Naive thymus-derived CD4-positive, alpha-beta T cell (primary cell): ENCODE measurements at places on chromosomes 3 and 15. TPM values are rescaled to one million over a fixed set of nuclear protein-coding genes. Genes with fewer than 3 reads are reported as not detected.
A peak's percentile ranks its signal among the peaks of the same experiment; 100 is the strongest.

- no peak for DNase-seq
Measured at GRCh38 chr3:191065181-191065805, 133.7 kb upstream of the OSTN start.

DNA sequence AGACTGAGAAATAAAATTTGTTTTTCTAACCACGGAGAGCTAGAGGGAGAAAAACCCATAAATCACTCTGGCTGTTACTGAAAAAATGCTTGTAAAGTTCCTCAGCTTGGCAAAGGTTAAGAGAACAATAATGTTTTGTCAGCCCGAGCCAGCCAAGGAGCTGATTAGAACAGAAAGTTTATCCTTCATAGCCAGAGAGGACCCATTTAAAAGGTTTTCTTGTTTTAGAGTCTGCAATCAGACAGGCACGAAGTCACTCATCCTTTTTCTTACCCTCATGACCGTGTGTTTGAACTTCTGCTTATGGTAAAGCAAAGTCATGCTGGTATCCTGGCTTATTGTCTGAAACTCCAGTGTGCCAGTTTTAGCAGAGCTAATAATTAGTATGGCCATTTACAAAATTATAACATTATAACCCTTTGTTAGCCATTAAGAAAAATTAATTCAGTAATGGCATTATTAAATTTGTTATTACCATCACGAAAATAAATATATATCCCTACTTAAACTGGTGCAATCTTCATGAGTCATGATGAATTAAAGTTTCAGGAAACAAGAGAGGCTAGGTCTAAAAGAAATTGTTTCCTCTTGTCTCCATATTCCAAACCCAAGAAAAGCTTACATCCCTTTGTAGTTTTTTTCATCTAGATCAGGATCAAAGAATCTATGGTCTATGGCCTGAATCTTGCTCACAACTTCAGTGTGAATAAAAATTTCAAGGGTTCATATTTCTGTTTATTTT is 13.5 kb upstream of the STXBP5L start:
- DNase-seq = no peak

GRCh38 chr3:25156626-25157025 is 271.4 kb upstream of the RARB start:
- no peak for DNase-seq

- no peak for DNase-seq
Measured at GRCh38 chr3:78140866-78141265, 1101.0 kb downstream of the ROBO2 start.

DNA sequence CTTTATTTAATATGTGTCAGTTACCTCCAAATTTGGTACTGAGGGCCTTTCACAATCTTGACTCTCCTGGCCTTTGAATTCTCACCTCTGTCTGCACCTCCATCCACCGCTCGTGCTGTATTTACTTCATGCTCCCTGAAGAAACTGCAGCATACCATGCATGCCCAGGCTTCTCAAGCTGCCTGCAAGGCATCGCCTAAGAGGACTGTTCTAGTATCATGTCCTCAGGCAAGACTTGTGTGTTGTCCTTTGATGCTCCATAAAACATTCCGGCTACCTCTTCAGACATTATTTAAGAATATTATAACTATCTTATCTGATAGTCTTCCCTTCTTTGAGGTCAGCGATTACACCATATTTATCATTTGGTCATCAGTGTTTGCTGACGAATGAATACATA is 682.5 kb downstream of the NR2F2 start:
- DNase-seq = no peak

GRCh38 chr15:35618260-35619188 is 72.6 kb upstream of the DPH6 start:
- DNase-seq = no peak

GRCh38 chr3:57157545-57157944 is 7.6 kb downstream of the IL17RD start:
- DNase-seq = no peak

DNA sequence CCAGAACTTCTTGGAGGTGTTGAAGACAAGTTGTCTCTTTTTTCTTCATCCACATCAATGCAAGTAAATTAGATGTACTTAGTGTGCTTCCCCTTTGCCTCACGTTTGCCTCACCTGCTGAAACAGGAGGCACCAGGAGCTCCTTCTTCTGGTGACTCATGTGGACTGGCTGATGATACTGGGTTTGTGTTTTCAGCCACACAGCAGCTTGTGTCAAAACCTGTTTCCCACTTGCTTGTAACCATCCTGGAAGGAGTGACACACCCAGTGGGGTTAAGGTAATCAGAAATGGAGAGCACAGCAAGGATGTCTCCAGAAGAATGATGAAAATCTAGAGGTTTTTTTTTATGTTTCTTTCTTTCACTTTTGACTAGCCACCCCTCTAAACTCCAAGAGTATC is 143.3 kb upstream of the RBMS3 start:
- no peak for DNase-seq

GRCh38 chr3:71376911-71377310 is 206.6 kb downstream of the FOXP1 start:
- no peak for DNase-seq

DNA sequence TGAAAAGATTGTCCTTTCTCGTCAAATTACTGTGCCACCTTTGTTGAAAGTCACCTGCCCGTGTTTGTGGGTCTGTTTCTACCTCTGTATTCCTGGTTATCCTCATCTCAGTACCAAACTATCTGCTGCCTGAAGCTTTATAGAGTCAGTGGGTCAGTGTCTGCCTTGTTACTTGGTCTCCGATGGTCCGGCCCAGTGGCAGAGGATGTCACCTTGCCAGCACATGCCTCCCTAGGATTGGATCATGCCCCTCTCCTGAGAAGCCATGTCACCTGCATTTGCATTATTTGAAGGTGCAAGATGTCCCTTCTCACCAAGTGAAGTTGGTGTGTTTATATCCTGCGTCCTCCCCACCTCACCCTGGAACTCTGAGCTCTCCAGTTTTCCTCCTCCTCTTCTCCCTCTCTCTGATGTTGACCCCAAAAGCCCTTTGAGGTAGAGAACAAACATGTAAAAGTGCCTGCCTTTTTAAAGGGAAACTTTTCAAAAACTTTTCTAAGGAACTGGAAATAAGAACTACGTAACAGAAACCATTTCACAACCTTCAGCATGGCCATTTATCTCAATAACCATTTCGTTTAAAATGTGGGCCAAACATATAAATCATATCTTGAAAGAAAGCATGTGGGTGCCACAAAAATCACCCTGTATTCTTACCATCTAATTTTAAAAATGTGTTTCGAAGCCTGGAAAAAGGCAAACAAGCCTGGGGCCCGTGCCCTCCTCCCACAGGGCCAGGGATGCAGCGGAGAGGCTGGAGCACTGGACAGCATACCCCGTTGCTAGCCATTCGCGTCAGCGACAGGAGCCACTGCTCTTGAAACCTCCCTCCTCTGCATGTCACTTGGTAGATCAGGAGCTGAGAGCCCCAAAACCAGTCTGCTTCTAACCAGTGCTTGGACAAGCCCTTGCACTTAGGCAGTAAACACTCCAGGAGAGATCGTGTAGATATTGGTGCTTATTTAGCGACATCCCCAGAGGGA is 102.1 kb downstream of the VGLL4 start:
- no peak for DNase-seq

DNA sequence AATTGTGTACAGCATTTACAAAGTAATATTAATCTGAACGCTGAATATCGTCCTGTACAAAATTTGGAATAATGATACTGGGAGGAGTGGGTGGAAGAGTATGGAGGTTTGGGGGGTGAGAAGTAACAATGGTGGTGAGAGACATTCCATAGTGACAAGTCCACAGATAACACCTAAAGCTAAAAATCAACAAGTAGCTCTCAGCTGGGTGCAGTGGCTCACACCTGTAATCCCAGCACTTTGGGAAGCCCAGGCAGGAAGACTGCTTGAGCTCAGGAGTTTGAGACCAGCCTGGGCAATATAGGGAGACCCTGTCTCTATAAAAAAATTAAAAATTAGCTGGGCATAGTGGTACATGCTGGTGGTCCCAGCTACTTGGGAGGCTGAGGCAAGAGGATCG is 5.1 kb downstream of the MRPS25 start:
- no peak for DNase-seq

- DNase-seq = no peak
Measured at GRCh38 chr3:32283304-32283703, 44.8 kb downstream of the CMTM8 start.

- DNase-seq = no peak
Measured at GRCh38 chr15:58462973-58463663, 31.3 kb downstream of the LIPC start.

DNA sequence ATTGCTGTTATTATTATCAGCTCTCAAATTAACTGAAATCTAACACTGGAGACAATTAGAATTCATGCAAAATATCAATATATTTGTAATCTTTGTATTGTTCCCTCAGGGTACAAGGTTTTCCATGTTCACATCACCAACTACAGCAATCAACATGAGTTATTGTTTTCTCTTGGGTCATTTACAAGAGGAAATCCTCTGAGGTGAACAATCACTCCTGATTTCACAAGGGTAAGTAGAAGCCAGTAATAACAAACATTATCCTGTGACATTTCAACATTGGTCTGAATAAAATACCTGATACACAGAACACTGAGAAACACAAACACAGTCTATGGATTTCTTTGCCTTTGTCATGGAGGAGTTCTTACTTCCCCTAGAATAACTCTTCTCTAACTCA is 174.0 kb downstream of the SUCNR1 start:
- no peak for DNase-seq

DNA sequence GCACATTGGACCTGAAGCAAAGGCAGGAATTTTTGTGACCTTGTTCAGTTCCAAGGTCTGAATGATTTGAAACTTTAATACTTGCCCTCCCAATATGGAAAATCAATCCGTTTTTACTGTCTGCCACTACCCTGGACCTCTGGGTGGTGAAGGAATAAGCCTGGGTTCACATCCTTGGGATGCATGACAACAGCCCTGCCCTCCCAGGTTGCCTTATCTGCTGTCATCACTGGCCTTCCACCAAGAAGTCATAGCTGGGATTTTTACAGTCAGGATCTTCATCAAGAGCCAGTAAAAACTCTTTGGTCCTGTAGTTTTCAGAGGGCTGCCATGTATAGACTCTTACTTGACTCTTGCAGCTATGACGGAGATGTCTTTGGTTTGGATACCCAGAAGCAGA is 128.6 kb downstream of the MYLK start:
- no peak for DNase-seq

- no peak for DNase-seq
Measured at GRCh38 chr15:67133026-67133425, 67.6 kb downstream of the SMAD3 start.

- DNase-seq = no peak
Measured at GRCh38 chr3:127026036-127026435, 43.1 kb downstream of the PLXNA1 start.

DNA sequence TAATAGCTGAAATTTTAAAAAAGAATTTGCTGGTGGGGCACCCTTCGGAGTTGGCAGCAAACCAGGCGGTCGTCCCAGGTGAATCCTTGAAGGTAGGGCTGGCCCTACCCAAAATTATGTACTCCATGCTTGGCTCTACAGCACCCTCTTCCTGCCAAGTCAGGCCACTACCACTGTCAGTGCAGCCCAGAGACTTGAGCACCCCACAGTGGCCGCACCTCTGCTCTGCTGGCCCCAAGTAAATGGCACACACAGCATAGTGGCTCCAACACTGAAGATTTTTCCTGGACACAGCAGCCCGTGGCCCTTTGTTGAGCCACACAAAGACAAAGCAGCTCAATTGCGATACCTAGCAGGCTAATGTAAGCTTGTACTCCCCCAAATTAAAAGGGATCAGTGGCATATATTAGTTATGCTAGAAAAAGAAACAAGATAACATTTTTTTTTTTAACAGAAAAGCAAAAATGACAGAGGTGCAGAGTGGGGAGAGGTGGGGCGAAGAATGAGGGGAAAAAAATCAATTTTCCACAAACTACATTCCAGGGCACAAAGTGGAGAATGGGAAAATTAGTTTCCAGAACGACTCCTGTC is 250.5 kb downstream of the UACA start:
- peak; percentile 42 for DNase-seq

- no peak for DNase-seq
Measured at GRCh38 chr3:185709251-185709955, 115.4 kb downstream of the IGF2BP2 start.

GRCh38 chr3:42224658-42225421 is 41.1 kb downstream of the CCK start:
- no peak for DNase-seq

GRCh38 chr3:172138792-172139507 is 99.6 kb downstream of the FNDC3B start:
- no peak for DNase-seq

DNA sequence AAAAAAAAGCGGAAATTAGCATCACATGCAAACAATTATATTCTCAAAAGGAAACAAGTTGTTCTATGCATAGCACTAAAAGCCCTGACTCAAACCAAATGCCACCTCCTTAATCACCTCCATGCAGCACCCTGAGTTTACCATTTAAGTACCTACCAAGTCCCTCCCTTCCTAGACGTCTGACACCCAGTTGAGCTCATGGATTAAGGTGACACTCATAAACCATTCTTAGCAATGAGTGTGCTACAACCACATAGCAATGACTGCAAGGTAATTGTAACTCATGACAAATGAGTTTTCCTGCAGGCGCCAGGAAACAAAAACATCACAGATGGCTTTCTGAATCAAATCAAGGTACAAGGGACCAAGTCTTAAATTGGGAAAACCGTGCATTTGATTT is 32.0 kb downstream of the WWTR1 start:
- DNase-seq = no peak

GRCh38 chr3:117963858-117964257 is 1070.8 kb downstream of the IGSF11 start:
- DNase-seq = no peak

GRCh38 chr15:42798802-42799201 is 61.9 kb upstream of the CDAN1 start:
- DNase-seq = no peak

Gene IMPG2
- 0.87 TPM for total RNA-seq

Gene UBA7
- 273 TPM for total RNA-seq

Gene SLC12A1
- total RNA-seq = not detected

Gene ITGA11
- total RNA-seq = 0.08 TPM

Gene GOLGA8O
- 4.4 and 4.5 TPM in 2 replicates for total RNA-seq

Gene EPHB1
- total RNA-seq = 1.8 TPM

Gene LRRIQ4
- not detected for total RNA-seq

Gene ISLR2
- not detected for total RNA-seq

Gene IL5RA
- total RNA-seq = 1.1 TPM
